Mesenteric fat pad (tissue), 1 donor: ENCODE measurements at places on chromosomes 11 and 22.

- no peak for DNase-seq
These were observed 10.2 kb downstream of the ZC3H7B start for GRCh38 chr22:41311487-41311886.

- DNase-seq = no peak
These were observed 793.5 kb upstream of the CNTN5 start for GRCh38 chr11:98227278-98227677.

- DNase-seq = no peak
These were observed 200.6 kb downstream of the CEP164 start for GRCh38 chr11:117528097-117528721.

DNA sequence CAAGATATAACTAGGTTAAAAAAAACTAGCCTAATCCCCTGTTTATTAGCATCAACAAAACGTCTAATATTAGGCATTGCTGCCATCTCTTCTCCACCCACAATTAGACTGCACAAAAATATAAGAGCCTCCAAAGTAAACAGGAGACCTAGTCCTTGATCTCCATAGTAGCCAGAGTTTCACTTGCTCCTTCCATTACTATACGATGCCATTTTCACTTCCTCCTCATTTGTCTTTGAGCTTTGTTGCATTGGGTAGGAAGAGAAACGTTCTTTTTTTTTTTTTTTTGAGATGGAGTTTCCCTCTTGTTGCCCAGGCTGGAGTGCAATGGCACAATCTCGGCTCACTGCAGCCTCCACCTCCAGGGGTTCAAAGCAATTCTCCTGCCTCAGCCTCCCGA is 42.3 kb upstream of the RDX start:
- DNase-seq = no peak

GRCh38 chr11:94186342-94187203 is 57.9 kb downstream of the PANX1 start:
- no peak for DNase-seq
